ENCODE measurements at places on chromosomes 7 and 10. TPM values are rescaled to one million over a fixed set of nuclear protein-coding genes. Genes with fewer than 3 reads are reported as not detected.

LEP gene
- total RNA-seq: not detected

PPP1R3A gene
- total RNA-seq: not detected

SPDYE9 gene
- total RNA-seq: not detected

CTAGE15 gene
- 0.28 TPM for total RNA-seq

ANXA8 gene
- total RNA-seq: 1.7 TPM

XPNPEP1 gene
- total RNA-seq: 18.7 TPM

DNA sequence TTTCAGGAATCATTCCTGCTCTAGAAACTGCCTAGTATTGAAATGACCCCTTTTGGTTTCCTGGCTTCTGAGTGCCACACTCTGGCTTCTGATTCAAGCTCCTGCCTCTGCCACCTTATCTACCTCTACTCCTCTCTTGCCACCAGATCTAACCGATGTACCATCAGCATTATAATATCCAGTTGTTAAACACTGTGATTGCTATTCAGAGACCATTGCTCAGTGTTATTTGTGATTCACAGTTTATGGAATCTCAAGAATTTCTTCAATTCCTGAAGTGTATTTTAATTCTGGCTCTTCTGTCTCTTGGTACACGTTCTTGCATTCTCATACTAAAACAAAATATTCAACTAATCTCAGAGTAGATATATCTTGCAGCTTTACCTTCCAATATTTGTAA is 88.7 kb downstream of the DYNC1I1 start:
- no peak for DNase-seq

GRCh38 chr7:48009257-48009656 is 19.6 kb downstream of the SUN3 start:
- DNase-seq: no peak

DNA sequence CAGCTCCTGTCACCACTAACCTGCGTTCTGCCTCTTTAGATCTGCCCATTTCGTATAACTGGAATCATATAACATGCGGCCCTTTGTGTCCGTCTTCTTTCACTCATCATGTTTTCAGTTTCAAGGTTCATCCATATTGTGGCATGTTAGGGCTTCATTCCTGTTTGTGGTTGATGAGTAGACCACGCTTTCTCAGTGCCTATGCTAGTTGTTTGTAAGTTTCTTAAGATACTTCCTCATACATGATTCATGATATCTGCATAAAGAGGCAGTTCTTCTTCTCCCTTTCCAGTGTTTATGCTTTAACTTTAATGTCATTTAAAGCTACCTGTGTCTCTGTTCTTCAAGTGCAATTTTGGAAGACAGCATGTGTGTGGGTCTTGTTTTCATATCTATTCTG is 79.5 kb upstream of the FAM20C start:
- no peak for DNase-seq

DNA sequence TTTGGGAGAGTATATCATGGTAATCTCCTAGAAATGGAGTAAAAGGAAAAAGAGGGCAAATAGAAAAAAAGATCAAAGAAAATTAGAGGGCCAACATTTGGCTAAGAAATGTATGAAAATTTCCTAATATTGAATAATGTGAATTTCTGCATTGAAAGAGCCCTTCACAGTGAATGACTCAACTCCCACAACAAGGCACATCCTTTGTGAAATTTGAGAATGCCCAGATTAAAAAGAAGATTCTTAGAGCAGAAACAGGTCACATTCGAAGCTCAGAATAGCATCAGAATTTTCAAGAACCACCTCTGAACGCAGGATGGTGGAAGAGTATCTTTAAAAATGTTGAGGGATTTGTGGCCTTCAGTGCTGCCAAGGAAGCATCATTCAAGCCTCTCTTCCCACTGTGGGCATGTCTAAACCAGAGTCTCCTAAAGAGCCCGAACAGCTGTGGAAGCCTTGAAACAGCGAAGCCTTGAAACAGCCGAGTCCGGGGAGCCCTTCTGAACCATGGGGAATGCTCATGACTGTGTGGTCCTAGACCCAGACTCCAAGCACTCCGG is 43.6 kb downstream of the GUSB start:
- DNase-seq: no peak

- DNase-seq: peak; percentile 7
Measured at GRCh38 chr10:124315591-124316270, 103.0 kb downstream of the OAT start.

DNA sequence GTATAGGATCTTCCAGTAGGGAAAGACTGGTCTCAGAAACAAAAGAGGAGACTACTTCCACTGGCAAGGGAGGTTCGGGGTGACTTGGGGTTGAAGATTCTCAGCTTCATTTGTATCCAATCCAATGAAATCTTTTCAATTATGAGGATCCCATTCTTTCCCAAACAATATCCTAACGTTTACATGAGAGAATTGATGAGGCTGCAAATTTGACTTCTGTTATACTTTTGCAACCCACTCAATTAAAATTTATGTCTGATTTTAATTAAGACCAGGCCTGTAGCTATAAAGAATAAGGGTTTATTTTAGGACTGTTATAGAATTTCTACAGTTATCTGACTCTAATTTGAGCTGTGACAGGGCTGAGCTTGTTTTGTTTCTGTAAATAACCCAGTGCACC is 251.5 kb downstream of the ANKRD7 start:
- no peak for DNase-seq

Measured in left lobe of liver (tissue), 2 donors.